RPMI8226 (cell line): ENCODE measurements at places on chromosomes 2 and 18.

GRCh38 chr2:28606986-28607441, 111.2 kb downstream of the PLB1 start:
- no peak for DNase-seq

GRCh38 chr2:183105402-183106134, 18.7 kb upstream of the NUP35 start:
- DNase-seq = no peak

GRCh38 chr2:177184606-177185005, 28.0 kb upstream of the HNRNPA3 start:
- DNase-seq = no peak

- peak; percentile 14 for DNase-seq
Observed at GRCh38 chr18:67142604-67143003, 373.9 kb downstream of the DSEL start.

GRCh38 chr2:240604291-240604938, 17.9 kb downstream of the CAPN10 start:
- DNase-seq = no peak

DNA sequence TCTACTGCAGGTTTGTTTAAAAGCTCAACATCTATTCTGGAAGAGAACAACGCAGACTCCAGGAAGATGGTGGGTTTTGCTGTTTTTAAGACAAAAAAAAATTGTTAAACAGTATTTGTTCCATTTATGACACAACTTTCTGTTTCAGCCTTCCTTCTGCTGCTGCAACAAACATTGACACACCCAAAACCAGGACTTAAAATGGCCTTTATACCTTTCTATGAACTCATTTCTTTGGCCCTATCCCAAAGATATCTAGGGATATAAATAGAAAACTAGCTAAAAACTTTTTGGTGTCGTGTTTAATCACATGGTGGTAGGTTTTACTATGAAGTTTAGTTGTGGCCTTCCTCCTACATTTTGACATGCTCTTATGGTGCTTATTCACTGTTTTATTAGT, 964 bp upstream of the GALNT3 start:
- DNase-seq = no peak

DNA sequence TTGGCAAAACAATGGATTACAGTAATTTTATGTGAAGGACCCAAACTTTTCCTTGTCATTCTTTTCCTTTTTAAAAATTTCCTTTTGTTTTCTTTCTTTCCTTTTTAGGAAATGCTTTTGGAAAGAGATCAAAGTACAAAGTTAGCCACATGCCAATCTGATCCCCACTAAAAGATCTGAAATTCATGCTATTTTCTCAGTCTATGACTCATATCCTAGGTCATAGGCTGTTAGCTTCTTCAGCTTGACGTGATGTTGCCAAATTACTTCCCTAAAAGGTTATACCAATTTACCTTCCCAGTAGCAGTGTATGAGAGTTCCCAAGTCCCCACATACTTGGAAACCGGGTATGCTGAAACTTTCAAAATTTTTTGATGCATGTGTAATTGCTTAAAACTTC, 355.3 kb downstream of the INSIG2 start:
- DNase-seq = no peak

GRCh38 chr2:69082430-69082997, 69.5 kb downstream of the ANTXR1 start:
- DNase-seq = peak; percentile 12

DNA sequence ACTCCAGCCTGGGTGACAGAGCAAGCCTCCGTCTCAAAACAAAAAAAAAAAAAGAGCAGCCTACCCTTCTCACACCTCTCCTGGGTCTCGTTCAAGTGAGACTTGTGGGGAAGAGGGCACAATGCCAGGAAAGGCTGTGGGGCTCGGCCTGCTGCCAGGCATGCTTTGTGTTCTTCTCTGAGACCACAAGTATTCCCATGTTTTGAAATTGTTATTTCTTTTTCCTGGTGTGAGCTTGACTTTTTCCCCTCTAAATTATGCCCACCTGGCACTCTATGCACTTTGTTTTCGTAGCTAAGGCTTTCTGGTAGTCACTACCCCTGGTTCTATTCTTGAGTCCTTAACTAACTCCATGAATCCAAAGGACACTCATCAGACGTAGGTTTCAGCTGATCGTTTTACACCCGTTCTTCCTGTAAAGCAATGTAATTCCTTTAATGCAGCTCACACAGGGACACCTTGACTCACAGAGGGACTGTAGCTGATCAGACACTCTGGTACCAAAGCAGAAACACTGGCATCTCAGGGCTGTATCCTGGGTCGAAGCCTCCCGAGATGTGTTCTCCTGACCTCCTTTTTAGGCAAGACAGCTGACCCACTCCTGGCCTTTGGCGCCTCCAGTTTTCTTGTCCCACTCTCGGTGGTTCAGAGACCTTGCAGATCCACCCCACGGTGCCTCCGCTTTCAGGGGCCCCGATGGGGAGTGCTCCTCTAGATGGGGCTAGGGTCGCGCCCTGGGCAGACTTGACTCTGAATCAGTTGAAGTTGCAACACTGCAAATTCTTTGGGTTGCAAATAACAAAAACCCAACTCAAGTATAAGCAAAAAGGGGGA, 193.3 kb upstream of the AGAP1 start:
- peak; percentile 83 for DNase-seq

GRCh38 chr2:201781557-201782051, 871 bp upstream of the ALS2 start:
- DNase-seq = no peak

- no peak for DNase-seq
Observed at GRCh38 chr2:240582781-240583180, 3.8 kb upstream of the CAPN10 start.

- DNase-seq = no peak
Observed at GRCh38 chr2:136122661-136123060, 4.7 kb upstream of the CXCR4 start.

DNA sequence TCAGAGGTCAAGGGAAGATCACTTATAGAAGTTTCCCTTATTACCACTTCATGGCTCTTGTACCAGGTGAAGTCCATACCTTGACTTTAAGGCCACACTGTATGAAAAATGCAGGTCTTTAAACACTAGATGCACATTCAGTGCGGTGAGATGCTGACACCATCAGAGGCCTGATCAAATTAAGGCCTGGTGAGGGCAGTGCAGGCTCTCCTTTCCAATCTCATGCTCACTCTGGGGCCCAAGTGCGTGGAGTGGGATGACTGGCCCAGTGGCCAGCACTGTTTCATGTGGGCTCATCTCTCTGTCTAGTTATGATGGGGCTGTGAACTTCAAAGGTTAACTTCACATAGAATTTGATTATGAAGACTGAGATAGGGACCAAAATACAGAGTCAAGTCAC, 281.1 kb downstream of the SLC4A3 start:
- DNase-seq = no peak

- no peak for DNase-seq
Observed at GRCh38 chr2:128662051-128662471, 343.4 kb upstream of the HS6ST1 start.

- no peak for DNase-seq
Observed at GRCh38 chr2:109020217-109020637, 31.2 kb upstream of the EDAR start.

- no peak for DNase-seq
Observed at GRCh38 chr18:22933966-22934423, 867 bp downstream of the RBBP8 start.

GRCh38 chr2:218732761-218733158, 22.1 kb downstream of the TTLL4 start:
- no peak for DNase-seq

DNA sequence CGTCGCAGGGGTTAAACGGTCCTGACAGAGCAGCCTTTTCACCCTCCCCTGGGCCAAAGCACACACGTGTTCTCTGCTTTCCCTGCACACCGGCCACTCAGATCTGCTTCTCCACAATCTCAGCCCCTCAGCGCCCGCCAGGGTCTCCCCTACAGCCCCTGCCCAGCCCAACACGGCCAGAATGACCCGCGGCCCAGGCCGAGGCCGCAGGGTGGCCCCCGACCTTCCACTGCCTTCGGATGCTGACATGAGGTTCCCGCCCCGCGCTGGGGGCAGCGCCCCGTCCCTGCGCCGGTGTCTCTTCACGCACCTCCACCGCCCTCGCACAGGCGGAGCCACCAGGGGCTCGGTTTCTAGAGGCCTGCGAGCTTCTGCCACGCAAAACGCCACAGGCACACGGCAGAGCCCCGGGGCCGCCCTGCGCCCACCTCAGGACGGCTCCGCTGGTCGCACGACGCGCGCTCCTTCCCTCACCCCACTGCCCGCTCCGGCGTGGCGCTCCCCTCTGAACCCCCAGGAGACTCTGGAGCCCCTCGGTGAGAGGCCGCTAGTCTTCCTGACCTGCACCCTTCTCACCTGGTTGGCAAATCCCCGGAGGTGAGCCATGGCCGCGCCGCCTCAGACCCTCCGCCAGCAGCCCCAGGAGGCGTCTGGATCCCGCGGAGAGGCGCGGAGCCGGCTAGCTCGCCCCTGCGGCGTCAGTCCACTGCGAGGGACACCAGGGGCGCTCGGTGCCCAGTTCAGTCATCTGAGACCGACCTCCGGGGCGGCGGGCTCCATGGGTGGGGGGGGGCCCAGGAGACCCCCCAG, 749 bp downstream of the STK25 start:
- DNase-seq = peak; percentile 53

GRCh38 chr18:51097021-51097822, 67.2 kb downstream of the SMAD4 start:
- DNase-seq = no peak

GRCh38 chr2:45199973-45200372, 190.7 kb upstream of the SIX2 start:
- no peak for DNase-seq

DNA sequence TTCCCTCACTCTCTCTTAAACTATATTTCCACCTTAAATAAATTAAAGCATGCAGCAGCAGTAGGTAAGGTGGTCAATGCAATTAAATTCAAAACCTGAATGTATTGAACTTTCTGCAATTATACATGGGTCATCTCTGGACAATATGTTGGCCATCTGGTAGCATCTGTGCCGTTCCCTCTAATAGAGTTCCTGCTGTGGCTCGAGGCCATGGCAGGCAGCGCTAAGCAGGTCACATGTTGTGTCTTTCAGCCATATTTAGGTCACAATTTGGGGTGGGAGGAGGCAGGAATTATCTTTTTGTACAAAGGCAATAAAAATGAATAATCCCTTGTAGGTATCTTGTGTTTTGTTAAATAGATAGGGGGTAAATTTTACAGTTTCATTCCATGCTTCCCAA, 676.2 kb downstream of the ZEB2 start:
- DNase-seq = no peak

DNA sequence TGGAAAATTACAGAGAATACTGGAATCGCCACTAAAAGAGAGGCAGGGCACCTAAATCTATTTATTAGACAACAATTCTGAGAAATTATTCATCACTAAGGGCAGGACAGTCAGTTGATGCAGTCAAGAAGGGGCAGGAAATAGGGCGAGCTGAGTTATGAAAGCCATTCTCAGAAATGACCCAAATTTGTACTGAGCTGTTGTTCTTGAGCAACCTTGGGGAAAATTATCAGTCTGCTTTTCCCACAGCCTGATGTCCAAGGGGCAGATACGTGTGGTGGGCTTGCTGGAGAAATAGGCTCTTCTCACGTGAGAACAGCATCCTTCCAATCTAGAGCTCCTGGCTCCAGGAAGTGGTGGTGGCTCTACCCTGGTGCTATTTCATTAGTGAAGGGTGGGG, 38.6 kb downstream of the STON1 start:
- no peak for DNase-seq

DNA sequence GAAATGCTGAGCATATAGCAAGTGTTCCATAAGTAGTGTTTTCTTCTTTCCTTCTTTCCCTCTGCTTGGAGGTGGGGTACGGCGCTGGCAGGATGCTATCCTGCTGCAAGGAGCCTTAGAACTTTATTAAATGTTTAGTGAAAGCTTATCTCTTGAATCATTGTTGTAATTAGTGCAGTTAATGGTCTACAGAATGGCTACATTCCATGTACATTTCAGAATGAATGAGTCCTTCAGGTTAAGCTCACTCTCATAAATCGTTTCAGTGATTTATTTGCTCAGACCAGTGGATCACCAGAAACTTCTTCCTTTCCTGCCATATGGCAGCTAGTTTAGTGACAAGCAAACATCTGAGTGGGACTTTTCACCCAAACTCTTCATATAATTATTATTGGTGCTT, 3.3 kb upstream of the YWHAQ start:
- DNase-seq = no peak

GRCh38 chr18:55406451-55406991, 181.5 kb downstream of the TCF4 start:
- DNase-seq = no peak

- no peak for DNase-seq
Observed at GRCh38 chr2:191228861-191229260, 16.3 kb upstream of the MYO1B start.

DNA sequence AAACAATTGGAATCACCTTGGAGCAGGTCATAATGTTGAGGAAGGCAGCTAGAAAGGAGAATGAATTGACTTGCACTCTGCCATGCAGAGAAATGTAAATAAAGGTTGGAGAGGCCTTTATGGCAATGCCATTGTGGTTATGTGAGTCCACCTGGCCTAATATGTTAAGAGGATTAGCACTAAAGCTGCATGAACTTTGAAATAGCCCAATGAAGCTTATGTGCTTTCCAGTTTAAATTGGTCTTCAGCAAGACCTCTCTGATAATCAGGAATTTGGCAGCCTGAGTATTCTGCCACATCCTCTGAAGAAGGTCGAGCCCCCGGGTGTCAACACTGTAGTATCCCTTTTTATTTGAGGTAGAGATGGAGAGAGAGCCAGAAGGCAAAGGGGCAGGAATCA, 464.9 kb downstream of the CDH2 start:
- DNase-seq = no peak

GRCh38 chr2:121128741-121129659, 156.0 kb downstream of the TFCP2L1 start:
- DNase-seq = peak; percentile 71

DNA sequence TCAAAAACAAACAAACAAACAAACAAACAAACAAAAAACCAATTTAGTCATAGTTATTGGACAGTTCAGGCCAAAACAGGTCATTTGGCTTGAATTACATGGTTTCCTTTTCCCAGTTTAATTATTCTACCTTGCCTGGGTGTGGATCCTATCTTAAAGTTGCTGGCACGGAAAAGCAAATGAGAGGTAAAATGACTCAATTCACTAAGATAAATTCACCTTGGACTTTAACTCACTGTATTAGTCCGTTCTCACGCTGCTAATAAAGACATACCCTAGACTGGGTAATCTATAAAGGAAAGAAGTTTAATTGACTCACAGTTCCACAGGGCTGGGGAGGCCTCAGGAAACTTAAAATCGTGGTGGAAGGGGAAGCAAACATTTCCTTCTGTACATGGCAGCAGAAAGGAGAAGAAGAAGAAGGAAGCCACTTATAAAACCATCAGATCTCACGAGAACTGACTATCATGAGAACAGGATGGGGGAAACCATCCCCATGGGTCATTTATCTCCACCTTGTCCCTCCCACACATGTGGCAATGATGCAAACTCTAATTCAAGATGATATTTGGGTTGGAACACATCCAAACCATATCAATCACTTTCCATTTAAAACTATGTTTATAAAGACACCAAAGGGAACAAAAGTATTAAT, 22.5 kb upstream of the TRAPPC8 start:
- DNase-seq = no peak
